ENCODE measurements at places on chromosomes 7 and 10.

DNA sequence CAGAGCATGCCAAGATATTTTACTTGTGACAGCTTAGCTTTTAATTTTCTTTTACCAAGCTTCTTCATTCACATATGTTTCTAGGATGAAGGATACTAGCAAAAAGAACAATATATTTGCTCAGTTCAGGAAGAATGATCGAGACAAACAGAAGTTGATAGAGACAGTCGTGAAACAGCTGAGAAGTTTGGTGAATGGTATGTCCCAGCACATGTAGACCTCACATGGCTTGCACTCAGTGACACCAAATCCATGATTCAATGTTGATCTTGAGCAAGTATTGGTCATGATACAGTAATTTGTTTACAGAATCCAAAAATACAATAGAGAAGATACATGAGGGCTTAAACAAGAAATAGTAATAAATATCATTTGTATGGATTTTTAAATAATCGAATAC lies 2.5 kb upstream of the CYP26C1 start:
- no peak for DNase-seq

DNA sequence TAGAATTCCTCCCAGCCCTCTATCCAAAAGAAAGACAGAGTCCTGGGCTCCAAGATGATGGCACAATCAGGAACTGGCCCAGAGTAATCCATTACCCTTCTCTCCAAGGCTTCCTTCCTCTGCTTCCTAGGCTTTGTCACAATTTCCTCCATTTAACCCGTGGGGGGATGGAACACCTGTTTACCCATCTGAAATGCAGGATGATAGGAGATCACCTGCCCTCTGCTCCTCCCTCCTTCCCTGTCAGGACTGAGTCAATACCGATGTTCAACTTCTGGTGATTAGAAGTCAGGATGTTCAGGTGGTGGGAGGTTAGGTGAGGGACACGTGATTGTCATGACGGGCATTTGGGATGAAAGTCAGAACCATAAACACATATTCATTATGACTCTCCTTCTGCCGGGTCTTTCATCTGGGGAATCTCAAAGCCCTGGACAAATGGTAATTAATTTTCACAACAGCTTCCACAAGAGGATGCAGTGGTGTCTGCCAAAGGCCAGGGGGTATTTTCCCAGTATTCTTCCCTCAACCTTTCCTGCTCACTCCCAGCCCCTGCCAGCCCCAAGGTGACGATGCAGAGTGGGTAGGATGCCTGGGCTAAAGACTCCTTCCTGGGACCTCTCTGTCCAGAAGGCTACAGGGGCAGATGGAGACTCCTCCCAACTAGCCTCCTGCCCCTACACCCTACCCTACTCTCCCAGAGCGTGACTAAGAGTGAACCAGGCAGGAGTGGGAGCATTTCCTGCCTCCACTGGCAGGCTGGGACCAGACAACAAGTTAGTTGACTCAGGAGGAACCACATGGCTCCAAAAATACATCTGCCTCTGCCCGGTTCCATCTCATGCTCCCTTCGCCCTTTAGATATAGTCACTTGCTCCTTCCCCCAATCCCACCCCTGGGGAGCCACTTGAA lies 27.9 kb downstream of the DUSP5 start:
- no peak for DNase-seq

DNA sequence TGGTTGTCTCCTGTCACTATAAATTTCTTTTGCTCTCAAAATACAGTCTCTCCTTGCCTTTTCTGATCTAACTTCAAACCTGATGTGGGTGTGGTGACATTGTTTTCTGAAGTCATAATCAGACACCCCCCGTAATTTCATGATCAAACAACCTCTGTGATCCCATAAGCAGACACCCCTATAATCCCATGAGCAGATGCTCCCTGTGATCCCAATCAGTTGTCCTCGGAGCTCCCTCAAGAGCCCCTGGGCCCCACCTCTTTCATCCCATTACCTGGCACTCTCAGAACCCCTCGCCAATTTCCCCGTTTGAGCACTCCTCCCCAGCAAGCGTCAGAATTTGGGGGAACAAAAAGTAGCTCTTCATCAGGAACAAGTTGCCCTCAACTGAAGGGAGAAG lies 246.3 kb upstream of the FZD8 start:
- DNase-seq, result no peak

DNA sequence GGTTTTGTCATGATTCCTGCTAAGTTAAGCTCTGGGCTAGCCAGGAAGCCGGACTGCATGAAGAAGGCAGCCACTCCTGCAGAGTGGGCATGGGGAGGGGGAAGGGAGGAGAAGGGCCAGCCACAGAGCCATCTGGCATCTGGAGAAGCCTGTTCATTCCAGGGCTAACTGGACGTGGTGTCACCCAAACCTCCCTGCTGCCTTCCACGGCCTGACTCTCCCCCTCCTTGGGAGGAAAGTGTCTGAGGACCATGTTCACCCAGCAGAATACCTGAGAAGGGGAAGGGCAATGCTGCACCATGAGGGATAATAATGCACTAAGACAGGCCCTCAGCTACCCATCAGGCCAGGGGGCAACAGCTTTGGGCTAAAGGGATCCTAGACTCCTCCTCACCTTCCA lies 15.4 kb downstream of the AQP1 start:
- DNase-seq, result no peak

- no peak for DNase-seq
Observed at GRCh38 chr7:34104992-34105391, 199.7 kb downstream of the BMPER start.

DNA sequence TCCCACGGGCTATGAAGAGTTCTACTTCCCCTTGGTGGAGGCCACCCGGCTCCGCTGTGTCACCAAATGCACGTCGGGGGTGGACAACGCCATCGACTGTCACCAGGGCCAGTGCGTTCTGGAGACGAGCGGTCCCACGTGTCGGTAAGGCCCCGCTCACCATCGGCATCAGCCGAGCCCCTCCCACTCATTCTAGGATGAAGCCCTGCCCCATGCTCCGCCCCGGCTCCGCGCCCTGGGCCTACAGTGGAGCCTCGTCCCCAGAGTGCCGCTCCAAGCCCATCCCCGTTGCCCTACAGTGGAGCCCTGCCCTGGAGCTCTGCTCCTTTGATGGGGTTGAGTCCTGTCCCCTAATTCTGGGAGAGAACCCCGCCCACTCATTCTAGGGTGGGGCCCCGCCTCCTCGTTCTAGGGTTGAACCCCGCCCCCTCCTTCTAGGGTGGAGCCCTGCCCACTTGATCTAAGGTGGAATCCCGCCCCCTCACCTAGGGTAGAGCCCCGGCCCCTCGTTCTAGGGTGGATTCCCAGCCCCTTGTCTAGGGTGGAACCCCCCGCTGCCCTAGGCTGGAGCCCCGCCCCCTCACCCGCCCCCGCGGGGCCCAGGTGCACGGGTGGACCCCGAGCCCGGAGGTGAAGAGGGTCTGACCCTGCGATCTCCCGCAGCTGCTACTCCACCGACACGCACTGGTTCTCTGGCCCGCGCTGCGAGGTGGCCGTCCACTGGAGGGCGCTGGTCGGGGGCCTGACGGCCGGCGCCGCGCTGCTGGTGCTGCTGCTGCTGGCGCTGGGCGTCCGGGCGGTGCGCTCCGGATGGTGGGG lies 3.4 kb upstream of the MUC12 start:
- peak; percentile 74 for DNase-seq

DNA sequence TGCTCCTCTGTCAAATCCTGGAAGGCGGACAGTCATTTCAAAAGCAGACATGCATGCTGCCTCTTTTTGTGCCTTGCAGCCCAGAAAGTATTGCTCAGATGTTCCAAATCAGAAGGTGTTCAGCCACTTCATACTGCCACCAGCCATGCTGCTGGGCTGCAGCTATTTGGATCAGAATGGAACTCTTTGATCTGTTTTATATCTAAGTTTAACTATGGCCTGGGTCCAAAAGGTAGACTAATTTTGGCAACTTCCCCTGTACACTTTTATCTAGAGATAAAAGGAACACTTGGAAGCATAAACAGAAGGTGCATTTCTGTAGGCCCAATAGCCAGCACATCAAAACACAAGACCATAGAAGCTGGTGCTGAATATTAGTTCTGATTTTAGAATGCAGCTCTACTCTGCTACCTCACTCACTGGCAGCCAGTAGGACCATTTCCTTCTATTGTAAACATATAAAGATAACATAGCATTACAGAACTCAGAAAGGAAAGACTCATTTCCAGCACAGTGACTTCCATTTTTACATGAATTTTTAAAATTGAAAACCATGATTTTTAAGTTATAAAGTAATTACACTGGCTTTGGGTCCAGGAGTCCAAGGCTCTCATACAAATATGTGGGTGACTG lies 143.1 kb upstream of the CAV2 start:
- no peak for DNase-seq

- DNase-seq, result no peak
Observed at GRCh38 chr10:133070405-133070804, 17.3 kb upstream of the ADGRA1 start.

DNA sequence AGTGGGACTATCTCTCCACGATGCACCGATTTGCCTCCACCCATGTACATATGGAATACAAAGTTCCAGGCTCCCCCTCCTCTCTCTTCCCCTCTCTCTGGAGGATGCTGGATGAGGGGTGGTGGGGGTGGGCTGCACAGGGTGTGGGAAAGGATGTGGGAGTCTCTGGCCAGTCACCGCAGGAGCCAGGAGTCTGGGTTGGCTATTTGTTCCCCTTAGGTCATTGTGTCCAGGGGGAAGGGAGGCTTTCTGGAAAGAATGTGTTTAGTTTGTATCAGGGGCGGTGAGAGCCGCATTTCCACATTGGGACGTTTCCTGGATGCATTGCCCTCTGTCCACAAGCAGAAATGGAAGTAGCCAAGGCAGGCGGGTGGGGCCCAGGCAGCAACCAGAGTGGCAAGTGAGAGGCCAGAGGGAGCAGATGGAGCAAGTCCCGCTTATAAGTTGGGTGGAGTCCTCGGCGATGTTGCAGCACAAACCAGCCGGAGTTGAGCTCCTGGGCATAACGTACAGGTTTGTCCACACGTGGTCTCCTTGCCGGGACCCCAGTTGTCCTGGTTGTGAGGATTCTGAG lies 63.3 kb downstream of the ZNF777 start:
- DNase-seq, result no peak

DNA sequence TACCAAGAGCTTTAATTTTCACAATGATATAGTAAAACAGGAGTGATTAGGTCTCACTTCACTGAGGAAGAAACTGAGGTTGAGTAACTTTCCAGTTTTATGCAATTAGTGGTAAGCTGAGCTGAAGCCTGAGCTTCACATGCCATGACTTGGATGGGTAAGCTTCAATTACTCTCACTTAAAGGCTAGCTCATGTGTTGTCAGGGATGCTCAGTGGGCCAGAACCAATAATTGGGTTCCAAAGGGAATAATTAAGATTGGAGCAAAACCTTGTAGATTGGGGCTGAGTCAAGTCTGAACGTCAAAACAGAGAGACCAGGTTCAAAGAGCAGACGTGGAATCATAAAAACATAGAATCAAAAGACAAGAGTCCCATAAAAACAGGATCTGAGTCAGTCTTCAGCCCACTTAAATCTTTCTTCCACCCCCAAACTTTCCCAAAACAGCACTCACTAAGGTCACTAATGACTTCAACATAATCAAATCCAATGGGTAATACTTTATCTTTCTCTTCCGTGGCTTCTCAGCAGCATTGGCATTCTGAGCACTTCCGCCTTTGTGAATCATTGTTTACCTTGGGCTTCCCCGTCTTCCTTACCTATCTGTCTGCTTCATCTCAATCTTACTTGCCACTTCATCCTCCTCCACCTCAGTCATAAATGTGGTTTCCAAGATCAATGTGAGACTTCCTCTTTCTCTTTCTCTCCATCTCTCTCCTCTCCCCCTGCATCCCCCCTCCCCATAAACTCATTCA lies 23.0 kb upstream of the EGFR start:
- no peak for DNase-seq

DNA sequence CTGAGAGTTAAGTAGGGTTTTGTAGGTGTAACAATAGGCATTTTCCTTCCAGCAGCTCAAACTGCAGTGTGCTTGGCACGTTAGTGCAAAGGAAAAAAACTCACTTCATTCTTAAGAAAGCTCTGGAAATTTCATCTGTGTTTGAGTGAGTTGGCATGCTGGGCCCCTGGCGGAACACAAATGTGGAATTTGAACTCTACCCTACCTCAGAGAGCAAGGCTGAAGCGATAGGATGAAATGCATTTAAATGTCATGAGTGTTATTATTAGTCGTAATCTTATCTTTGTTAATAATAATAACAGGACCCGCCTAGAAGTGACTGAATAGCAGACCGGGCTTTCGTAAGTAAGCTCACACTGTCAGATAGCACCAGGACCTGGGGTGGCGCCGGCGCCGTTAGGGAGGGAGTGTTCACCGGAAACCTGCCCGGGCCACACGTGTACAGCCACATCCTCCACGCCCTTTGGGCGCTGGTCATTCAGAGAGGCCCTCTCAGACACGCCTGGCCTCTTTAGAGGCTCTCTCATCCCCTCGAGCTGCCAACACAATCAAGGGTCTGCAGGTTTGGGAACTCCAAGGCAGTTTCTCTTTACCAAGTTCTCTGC lies 63.5 kb downstream of the GRK5 start:
- DNase-seq, result peak; percentile 82

DNA sequence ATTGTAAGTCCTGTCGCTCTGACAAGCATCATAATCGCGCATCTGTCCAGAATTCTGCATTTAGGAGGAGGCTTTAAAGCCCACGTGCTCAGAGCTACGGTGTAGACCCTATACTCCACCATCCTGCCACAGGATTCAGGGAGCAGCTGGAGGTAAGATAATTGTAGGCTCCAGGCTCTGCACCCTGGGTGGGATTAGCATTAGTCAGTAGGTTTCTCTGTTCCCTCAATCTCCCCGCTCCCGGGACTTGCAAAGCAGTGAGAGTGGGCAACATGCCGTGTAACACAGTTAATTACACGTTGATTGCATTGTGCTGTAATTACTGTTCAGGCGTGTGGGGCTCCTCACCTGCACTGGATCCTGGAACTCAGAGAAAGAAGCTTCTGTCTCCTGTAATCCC lies 89.3 kb upstream of the CUX1 start:
- no peak for DNase-seq

GRCh38 chr7:107889992-107890391 lies 991 bp upstream of the DLD start:
- DNase-seq, result no peak

GRCh38 chr10:114363745-114364454 lies 40.4 kb downstream of the AFAP1L2 start:
- no peak for DNase-seq

GRCh38 chr10:31771331-31771831 lies 157.2 kb downstream of the ARHGAP12 start:
- DNase-seq, result no peak

DNA sequence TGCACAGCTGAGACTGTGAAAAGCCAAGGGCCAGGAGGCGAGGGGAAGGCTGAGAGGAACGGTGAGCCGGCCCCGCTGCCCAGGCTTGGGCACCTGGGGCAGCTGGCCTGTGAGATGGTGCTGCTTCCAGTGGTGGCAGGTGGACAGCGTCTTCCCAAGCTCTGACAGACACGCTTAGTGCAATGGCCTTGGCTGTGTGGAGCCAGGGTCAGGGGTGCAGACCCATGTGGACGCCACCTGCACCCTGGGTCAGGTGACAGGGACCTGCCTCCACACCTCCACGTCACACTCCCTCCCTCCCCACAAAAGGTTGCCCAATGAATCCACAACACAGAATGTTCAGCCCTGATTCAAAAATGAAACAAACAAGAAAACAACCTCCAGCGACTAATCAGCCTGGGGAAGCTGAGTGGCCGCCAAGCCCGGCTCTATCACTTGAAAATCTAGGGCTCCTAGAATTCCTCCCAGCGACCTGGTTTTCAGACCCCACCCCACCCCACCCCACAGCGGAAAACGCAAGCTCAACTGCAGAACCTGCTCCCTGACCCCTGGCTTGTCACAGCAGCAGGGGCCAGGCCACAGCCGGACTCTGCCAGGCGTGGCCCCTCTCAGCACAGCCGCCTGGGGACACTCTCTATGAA lies 54.3 kb downstream of the PRKAG2 start:
- no peak for DNase-seq

All from CD8-positive, alpha-beta memory T cell (primary cell).